ENCODE measurements at places on chromosomes 4 and X.

DNA sequence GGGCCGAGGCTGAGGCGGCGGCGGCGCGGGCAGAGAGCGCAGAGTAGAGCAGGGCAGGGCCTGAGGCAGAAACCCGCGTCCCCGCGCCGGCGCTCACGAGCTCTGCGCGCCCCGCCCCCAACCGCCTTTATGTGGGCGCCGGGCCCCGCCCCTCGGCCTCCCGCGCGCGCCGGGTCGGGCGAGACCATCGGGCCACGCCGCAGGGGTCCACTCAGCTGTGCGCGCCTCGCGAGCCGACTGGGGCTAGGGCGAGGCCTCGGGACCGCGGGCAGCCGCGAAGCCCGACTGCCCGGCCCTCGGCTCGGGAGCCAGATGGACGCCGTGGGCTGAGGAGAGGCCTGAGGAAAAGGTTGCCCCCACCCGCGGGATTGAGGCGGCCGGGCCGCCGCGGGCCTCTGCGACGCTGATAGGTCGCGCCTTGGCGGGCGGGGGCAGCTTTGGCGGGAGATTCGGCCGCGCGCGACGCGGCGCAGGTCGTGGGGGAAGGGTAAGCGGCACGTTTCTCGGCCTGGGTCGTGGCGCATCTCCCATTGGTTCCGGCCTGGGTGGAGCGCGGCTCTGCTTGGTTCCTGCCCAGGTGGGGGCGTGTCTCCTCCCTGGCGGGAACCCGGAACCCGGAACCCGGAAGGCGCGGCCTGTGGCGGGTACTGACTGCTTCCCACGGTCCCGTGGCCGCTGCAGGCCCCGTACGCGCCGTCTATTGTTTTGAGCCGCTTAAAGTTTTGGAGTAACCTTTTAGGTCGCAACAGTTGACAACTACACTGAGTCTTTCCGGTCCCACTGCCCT lies at the start of gene SLBP:
Gene SLBP (minus strand): TSS at position 104 of the 787 bp plus-strand sequence. CDS start 131 bp downstream, outside the sequence.
- DNase-seq = peak; percentile 98

DNA sequence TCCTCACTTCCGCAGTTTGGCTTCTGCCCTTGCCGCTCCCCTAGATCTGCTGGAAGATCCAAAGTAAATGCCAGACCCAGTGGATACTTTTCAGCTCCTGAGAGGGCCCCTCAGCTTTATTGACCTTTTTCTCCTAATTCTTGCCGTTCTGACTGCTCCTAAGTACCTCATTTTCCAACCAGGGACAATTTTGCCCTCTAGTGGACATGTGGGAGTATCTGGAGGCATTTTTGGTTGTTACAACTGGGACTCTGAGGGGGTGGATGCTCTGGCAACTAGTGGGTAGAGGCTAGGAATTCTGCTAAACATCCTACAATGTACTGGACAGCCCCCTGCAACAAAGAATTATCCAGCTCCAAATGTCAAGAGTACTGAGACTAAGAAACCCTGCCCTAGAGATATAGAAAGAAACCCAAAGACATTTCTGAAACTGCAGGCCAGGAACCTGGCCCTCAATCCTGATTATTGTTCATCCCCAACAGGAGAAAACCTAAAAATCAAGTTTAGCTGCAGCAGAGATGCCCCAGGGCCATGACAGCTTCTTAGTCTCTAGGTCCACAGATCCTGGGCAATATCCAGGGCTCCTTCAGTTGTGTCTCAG lies 3.4 kb downstream of the TEX13B start:
- no peak for DNase-seq

GRCh38 chrX:119981286-119982070 lies 37.9 kb upstream of the NKAP start:
- peak; percentile 40 for DNase-seq

DNA sequence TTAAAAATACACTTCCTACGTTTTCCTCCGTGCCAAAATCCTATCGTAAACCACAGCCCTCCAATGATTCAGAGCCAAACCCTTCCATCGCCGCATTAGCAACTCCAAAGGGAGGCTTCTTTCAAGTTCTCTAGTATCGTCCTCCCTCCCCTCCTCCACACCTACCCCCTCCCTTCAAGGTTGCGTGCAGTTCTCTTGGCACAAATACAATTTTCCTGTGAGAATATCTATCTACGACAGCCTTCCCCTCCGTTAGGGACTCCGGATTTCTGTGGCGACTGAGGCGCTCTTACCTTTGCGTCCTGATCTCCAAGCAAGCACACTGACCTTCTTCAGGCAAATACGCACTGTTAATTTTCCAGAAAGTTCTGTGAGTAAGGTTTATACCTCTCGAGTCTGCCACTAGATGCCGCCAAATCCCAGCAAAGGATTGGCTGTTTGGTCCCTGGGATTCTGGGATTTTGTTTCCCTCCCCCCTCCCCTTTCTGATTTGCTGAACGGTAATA lies 1.2 kb upstream of the MORF4L2 start:
- peak; percentile 13 for DNase-seq

GRCh38 chrX:150063138-150063518 lies 124.8 kb upstream of the EOLA2 start:
- DNase-seq = no peak

- DNase-seq = no peak
Observed at GRCh38 chrX:72062916-72063315, 68.8 kb downstream of the RTL5 start.

GRCh38 chr4:14529653-14530052 lies 472.6 kb upstream of the CPEB2 start:
- no peak for DNase-seq

GRCh38 chr4:125123570-125124109 lies 191.1 kb upstream of the FAT4 start:
- no peak for DNase-seq

DNA sequence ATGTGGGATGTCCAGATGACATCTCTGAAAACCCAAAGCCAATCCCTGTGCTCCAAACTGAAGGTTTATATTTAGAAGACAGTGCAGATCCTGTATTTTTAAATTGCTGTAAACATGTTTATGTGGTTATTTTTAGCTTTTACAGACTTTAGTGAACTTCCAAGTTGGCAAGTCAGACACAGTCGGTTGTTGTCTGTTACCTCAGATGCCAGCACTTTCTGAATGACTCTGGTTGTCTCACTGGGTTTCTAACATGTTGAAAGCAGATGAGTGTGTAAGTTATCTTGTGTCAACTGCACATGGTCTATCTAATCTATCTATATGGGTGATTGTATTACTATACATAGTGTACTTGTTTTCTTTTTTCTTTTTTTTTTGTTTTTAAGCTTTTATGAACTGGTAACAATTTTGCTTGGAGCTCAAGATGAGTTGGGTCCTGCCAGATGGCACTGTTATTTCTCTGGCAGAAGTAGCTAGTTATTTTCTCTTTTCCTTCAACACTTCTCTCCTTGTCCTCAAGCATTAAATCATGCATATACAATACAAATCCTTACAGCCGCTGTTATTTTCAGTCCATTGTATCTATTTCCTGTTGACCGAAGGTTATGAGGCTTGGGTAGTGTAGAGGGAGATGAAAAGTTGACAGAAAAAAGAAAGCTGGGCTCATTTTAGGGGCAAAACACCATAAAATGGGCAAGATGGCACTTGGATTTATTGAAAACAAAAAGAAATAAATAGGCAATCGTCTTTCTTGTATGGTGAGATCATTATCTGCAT lies 66.3 kb downstream of the GAB1 start:
- no peak for DNase-seq

DNA sequence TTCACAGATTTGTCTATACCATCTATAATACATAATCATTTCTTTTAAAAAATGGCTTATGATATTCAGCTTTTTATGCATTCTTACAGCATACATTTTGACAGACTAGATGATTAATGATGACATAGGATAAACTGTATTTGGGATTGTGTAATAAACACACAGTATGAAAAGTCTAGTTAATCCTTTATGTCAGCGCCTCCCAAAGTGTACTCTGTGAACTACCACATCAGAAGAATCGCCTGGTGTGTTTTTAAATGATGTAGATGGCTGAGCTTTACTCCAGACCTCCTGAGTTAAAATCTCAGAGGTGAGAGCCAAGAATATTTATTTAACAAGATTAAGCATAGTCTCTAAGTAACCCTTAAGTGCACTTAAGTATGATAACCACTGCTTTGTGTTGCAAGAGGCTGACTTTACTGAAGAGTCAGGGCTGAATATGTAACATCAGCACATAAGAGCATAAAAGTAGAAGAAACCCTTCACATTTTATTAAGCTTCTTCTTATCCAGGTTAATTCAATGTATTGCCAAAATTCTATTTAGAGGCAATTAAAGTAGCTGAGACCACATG lies 104.2 kb downstream of the ANK2 start:
- no peak for DNase-seq

GRCh38 chr4:115272594-115272993 lies 159.2 kb upstream of the NDST4 start:
- DNase-seq = no peak

GRCh38 chr4:169540774-169541173 lies 71.6 kb downstream of the NEK1 start:
- DNase-seq = no peak

DNA sequence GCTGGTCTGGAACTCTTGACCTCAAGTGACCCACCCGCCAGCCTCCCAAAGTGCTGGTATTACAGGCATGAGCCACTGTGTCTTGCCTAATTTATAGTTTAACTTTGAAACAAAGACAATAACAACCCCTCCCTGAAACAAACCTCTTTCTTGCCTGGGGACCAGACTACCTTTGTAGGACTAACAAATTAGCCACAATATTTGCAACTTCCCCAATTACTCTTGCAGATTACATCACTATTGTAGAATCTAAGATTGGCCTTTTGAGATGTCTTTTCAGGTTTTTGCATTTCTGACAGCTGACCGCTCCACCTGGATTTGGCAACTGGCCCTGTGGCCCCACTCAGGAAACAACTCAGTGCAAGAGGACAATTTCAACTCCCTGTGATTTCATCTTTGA lies 84.8 kb downstream of the AKAP4 start:
- DNase-seq = no peak

DNA sequence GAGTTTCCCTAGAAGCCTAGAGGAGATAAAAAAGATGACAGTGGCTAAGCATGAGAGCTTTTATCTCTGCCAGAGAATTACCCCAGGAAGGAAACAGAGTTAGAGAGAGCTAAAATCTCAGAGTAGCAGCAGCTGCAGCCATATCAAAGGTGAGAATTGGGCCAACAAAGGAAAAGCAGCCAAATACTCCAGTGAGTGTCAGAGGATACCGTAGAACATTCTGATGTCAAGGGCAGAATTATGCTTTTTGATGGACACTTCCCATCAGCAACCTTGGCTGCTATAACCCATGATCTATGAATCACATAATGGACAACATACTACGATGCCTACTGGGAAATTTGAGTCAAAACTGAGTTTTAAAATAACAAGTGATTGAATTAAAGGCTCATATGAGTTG lies 405.8 kb upstream of the CPEB2 start:
- no peak for DNase-seq

GRCh38 chrX:120813982-120814381 lies 61.7 kb downstream of the CT47B1 start:
- DNase-seq = no peak

GRCh38 chrX:11757719-11758399 lies at the start of gene MSL3:
MSL3 (plus strand) TSS chrX:11758237; CDS start chrX:11758264, 27 bp downstream.
- peak; percentile 75 for DNase-seq

DNA sequence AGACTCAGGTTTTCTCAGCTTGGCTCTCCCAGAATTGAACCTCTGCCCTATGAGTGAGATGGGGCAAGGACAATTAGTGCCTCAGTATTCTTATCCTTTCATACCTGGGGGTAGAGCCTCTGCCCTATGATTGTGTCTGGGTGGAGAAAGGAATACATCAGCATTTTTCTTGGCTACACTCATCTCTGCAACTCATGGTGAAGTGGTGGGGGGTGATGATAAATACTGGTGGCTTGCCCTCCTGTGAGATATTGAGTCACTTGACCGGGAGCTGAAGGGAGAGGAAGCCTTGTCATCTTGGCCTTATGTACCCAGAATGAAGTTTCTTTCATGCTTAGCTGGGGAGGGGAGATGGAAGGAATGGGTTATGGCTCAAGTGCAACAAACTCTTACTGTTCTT lies 71.3 kb upstream of the ENOX2 start:
- DNase-seq = no peak
